ENCODE measurements at places on chromosomes 3 and 15. TPM values are rescaled to one million over a fixed set of nuclear protein-coding genes. Genes with fewer than 3 reads are reported as not detected.

The CILP gene
- not detected for total RNA-seq

The HYAL1 gene
- total RNA-seq = 0.72 TPM

The FBXW12 gene
- total RNA-seq = not detected

The PIF1 gene
- 19.5 TPM for total RNA-seq

The CISH gene
- total RNA-seq = 1.8 TPM

The TJP1 gene
- 28.1 TPM for total RNA-seq

The MAP1A gene
- total RNA-seq = 1.6 TPM

The TRH gene
- total RNA-seq = not detected

The SLC9C1 gene
- total RNA-seq = not detected

The C3orf62 gene
- 0.84 TPM for total RNA-seq

DNA sequence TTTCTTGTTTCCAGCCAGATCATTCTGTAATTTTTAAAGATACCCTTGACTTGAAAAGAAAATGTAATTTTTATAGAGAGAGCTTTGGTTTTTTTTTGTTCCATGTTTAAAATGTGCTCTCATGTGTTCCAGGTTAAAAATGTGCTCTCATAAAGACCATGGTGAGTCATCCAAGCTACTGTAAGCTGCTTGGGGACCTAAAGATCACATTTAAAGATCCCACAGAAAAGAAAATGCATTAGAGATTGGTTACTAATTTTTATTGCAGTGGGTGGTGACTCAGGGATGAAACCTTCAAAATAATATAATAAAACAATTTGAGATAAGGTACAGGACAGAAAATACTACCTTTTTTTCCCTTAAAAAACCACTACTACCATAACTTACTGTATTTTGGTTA is 11.0 kb downstream of the TCF12 start:
- DNase-seq = peak; percentile 60

GRCh38 chr3:35779611-35780010 is 140.3 kb downstream of the ARPP21 start:
- DNase-seq = no peak

- DNase-seq = no peak
Measured at GRCh38 chr15:58019503-58020376, 45.8 kb downstream of the ALDH1A2 start.

DNA sequence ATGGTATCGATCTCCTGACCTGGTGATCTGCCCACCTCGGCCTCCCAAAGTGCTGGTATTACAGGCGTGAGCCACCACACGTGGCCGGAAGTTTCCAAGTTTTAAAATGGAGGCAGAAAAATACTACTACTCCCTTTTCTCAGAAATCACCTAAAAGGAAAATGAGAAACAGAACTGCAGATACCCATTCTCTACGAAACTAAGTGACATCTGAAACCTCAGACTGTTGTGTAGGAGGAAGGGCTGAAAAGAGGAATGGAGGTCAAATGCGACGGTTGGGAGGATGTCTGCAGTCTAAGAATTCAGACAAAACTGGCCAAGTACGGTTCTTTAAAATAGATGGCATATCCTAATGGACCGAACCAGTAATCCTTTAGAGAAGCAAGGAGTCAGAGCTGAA is 24.1 kb downstream of the WDR48 start:
- no peak for DNase-seq

DNA sequence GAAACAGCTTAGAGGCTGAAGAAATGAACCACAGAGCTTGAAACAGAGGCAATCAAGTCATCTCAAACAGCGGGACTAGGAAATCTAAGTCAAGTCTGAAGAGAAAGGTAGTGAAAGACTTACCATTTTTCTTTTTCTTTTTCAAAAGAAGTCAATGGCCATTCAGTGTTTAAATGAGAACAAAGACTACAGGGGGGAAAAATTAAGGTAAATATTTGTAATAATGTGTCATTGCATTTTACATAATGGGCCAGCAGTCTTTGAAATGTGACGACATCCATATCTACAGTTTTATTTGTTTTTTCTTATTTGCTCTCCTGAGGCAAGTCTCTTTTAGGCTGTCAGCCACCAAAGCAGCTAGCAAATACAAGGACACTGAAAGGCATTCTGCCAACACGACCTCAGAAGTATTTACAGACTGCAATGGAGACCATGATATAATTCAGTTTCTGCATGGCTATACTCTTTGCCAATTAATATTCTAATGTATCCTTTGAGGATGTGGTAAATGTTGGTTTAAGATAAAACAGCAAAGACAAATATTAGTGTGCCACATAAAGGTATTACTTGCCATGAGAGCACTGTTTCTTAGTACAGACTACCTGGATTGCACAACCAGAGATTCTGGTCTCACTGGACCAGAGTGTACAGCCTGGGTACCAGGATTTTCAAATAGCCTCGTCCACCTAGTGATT is 307.0 kb upstream of the THBS1 start:
- peak; percentile 57 for DNase-seq

DNA sequence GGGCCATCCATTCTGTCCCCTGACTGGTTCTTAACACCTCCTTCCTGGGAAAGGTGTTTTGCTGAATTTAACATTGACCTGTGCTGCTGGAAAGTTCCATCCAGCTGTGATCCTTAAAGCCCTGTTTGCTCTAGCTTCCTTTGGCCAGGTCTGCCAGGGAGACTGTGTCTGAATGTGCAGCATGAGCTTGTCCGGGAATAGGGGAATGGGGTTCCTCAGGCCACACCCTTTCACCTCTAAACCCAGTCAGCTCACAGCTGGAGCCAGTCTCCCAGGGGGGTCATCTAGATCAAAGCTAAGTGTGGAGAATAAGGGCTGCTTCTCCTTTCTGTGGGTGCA is 174.3 kb downstream of the CHDH start:
- no peak for DNase-seq

DNA sequence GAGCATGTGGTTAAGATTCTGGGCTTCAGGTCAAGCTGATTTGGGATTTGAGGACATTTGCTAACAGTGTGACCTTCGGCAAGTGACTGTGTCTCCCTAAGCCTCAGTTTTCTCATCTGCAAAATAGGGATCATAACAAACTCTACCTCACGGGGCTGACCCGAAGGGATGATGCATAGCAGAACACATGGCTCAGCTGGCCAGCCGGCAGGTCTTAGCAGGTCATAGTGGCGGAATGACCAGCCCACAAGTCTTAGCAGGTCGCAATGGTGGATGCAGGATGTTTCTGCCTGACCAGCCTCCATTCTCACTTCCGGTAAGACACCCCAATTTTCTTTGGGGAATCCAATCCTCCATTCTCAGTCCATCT is 63.3 kb downstream of the IQSEC1 start:
- no peak for DNase-seq

GRCh38 chr3:117527346-117527745 is 817.8 kb downstream of the TUSC7 start:
- DNase-seq = no peak

DNA sequence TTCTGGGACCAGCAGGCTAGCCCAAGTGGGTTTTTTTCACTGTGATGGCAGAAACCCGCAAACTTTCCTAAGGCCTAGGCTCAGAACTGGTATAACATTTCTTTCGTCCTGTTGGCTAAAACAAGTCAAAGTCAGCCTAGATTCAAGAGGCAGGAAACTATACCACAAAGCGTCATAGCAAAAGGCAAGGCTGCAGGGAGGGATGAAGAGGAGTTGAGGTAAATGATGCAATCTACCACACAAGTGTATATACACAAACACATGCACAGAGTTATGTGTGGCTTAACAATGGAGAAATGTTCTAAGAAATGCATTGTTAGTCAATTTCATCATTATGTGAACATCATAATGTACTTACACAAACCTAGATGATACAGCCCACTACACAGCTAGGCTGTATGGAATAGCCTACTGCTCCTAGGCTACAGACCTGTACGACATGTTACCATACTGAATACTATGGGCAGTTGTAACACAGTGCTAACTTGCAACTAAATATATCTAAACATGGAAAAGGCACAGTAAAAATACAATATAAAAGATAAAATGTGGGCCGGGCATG is 225.6 kb downstream of the TBL1XR1 start:
- no peak for DNase-seq

DNA sequence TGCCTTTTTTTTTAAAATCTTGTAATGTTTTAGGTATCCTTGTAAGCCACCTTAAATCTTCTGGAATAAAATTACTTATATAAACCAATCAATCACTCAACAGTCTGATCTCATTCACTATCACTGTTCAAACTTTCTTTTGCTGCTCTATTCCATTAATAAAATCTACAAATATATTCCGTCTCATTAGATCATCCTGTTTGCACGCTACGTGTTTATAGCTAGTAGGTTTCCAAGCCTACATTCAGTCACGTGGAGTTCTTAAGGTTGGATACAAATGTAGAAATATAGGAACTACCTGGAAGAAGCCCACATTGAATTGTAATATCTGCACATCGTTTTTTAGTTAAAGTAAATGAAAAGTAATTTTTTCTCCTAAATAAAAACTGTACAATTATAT is 274.8 kb upstream of the CNTN4 start:
- DNase-seq = no peak

GRCh38 chr3:8743021-8743601 is 9.5 kb downstream of the CAV3 start:
- DNase-seq = peak; percentile 87

DNA sequence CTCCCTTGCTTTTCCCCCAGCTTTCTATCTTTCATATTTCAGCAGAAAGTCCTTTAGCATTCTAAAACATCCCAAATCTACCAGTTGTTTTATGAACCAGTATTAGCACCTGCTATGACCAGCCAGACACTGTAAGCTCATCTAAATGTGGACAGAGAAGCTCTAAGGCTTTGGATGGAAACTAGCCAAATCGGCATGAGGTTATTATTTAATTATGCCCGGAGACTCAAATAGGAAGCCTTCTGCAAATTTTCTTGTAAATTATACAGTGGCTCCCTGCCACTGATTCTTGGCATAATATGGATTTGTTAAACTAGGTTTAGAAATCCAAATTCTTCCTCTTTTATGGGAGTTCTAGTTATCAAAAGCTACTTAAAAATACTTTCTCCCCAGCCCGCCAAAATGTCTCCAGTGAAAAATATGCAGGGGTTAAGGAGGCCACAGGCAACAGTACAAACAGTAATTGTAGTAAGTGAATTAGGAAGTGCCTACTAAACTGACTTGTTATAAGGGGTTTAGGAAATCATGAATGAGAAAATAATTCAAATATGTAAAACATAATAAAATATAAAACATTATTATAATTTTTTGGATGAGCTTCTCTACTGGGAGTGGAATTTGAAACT is 15.4 kb downstream of the MYH15 start:
- no peak for DNase-seq

DNA sequence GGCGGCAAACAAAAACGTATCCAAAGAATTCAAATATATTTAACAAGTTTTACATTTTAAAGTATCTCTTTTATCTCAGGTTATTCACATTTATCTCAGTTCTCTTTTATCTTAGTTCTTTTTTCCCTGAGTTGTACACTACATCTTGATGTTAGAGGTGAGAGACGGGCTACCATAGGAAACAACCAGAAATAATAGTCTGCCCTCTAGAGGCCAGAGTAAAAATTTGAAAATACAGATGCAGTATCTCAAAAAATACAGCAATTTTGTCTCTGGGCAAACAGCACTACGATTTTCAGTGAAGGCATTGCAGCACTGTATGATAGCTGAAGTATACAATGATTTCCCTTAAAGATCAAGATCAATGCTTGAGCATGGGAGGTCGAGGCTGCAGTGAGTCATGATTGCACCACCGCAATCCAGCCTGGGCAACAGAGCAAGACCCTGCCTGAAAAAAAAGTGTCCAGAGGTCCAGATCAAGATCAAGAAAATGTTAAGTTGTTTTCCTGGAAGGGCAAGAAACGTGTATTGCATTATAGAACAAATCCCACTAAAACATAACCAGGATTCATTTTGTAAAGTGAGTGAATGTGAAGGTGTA is 82.6 kb upstream of the ATP11B start:
- DNase-seq = peak; percentile 26

DNA sequence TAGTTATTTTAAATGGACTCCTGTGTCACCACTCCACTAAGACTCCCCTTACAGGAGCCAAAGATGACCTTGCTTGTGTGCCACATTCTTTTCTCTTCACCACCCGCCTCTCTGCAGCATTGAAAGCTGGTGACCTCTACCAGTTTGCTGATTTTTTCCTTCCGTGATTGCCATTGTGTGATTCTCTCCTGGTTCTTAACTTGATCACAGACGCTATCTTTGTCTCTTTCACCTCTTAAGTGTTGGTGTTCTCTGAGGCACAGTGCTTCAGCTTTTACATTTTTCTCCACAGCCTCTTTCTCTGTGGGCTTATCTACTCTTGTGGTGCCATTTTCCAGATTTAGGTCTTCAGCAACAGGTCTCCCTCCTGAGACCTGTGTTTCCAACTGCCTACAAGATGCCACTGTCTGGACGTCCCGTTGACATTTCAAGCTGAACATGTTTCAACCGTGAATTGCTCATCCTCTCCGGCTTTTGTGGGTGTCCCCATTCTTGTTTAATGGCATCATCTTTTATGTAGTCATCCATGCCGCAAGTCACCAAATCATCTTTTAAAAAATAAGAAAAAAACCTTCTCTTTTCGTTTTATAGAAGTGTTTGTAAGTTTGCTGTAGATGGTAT is 26.5 kb downstream of the IQGAP1 start:
- DNase-seq = peak; percentile 83

GRCh38 chr15:79294075-79294474 is 11.6 kb downstream of the ANKRD34C start:
- DNase-seq = no peak

DNA sequence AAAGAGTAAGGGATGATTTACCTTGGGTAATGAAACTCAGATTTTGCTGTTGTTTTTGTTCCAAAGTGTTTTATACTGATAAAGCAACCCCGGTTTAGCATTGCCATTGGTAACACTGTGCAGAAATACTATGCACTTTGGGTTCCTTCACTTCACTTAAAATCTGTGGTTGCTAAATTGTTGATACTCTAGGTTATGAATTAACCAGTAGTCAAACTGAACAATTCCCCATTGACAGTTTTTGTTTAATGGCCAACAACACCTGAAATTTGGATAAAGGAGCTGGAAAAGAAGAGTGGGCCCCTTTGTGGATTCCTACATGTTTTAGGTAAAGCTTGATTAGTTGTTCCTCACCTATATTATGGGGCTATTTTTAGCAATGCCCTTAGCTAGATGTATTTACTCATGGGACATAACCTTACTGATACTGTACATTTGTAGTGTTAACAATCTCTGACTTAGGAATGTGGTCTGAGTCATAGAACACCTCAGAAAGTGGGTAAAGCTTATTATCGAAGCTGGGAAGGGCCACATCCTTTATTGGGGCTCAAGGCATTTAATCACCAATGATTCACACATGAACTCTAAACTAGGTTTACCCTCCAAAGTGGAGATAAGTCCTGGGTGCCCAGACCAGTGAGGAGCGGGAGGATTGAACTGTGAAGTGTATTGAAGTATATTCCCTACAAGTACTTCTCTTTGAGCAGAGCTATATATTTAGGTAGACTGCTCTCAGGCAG is 29.5 kb upstream of the THRB start:
- peak; percentile 13 for DNase-seq

- no peak for DNase-seq
Measured at GRCh38 chr3:97952872-97953271, 19.4 kb downstream of the RIOX2 start.

GRCh38 chr15:91882858-91883586 is 29.5 kb downstream of the SLCO3A1 start:
- DNase-seq = no peak

DNA sequence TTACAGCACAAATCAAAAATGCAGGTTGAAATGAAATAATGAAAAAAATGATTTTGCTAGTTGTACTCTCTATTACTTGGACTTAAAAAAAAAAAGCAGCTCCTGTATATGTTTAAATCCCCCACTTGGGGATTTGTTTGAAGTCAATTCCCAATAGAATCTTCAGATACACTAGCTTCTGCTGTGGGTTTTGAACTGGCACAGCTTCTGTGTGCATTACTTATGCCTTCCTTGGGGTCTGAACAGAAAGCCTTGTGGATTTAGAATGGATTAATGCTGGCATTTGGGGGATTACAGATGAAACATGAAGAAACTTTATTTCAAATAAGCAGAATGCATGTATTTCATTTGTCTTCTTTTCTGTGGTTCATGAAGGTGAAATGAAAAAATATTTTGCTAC is 513.2 kb upstream of the TBL1XR1 start:
- DNase-seq = no peak
